ENCODE measurements at places on chromosomes 2 and 18. TPM values are rescaled to one million over a fixed set of nuclear protein-coding genes. Genes with fewer than 3 reads are reported as not detected.
A peak's percentile ranks its signal among the peaks of the same experiment; 100 is the strongest.

The CDCA7 gene
- total RNA-seq, result 1.9 TPM

The ETAA1 gene
- total RNA-seq, result 6.5 TPM

The FHOD3 gene
- 0.60 TPM for total RNA-seq

The IL36A gene
- total RNA-seq, result not detected

The UGT1A7 gene
- not detected for total RNA-seq

The METTL4 gene
- 1.9 TPM for total RNA-seq

The ALPG gene
- total RNA-seq, result not detected

The SLC9A4 gene
- not detected for total RNA-seq

The NPAS2 gene
- total RNA-seq, result 27.2 TPM

The UNC80 gene
- 1.6 TPM for total RNA-seq

DNA sequence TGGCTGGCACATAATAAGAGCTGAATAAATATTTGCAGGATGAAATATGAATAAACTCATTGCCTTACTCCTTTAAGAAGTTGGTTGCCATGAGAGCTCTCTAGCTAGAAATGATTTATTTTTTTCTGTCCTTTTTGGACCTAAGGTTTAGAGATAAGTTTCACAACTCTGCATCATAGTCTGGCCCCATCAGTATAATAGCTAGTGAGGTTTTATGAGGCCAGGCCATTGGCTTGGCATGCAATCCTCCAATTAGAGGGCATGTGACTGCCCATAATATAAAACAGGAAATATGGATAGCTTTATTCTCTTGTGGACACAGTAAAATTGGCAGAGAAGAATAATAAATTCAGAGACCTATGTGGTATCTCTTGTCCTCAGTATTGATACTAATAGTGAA lies 26.2 kb upstream of the INSIG2 start:
- H3K36me3 ChIP-seq, result no peaks in the 10 kb centered on the region
- peaks cover 8% of the 10 kb centered on the region for H3K4me1 ChIP-seq
- no peaks in the 10 kb centered on the region for H3K27me3 ChIP-seq
- no peak for DNase-seq

DNA sequence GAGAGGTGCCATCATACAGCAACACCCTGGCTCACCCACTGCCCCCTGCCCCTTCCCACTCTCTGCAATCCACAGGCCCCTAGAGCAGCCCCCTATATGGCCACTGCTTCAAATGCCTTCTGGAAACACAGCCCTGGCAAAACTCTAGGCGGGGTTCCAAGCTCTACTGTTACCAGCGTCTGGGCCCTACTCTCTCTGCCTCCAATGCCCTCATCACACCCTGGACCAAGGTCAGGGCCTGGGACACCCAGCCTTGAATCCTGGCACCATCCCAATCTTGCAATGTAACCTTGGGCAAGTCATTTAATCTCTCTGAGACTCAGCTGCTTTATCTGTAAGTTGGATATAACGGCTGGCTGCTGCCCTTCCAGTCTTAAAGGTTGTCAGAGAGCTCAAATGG lies 39.2 kb upstream of the LOXHD1 start:
- H3K27me3 ChIP-seq, result no peaks in the 10 kb centered on the region
- no peak overlapping the region for H3K4me3 ChIP-seq
- no peaks in the 10 kb centered on the region for H3K36me3 ChIP-seq
- no peak for DNase-seq
- no peak overlapping the region for H3K27ac ChIP-seq

GRCh38 chr18:43350176-43350575 lies 72.9 kb upstream of the SYT4 start:
- DNase-seq, result no peak
- H3K4me3 ChIP-seq, result no peak overlapping the region
- H3K36me3 ChIP-seq, result no peaks in the 10 kb centered on the region
- H3K27me3 ChIP-seq, result no peaks in the 10 kb centered on the region

GRCh38 chr2:236092714-236093113 lies 75.5 kb downstream of the GBX2 start:
- H3K4me1 ChIP-seq, result no peaks in the 10 kb centered on the region
- no peak overlapping the region for H3K4me3 ChIP-seq
- H3K27ac ChIP-seq, result no peak overlapping the region
- no peaks in the 10 kb centered on the region for H3K27me3 ChIP-seq
- H3K36me3 ChIP-seq, result no peaks in the 10 kb centered on the region

DNA sequence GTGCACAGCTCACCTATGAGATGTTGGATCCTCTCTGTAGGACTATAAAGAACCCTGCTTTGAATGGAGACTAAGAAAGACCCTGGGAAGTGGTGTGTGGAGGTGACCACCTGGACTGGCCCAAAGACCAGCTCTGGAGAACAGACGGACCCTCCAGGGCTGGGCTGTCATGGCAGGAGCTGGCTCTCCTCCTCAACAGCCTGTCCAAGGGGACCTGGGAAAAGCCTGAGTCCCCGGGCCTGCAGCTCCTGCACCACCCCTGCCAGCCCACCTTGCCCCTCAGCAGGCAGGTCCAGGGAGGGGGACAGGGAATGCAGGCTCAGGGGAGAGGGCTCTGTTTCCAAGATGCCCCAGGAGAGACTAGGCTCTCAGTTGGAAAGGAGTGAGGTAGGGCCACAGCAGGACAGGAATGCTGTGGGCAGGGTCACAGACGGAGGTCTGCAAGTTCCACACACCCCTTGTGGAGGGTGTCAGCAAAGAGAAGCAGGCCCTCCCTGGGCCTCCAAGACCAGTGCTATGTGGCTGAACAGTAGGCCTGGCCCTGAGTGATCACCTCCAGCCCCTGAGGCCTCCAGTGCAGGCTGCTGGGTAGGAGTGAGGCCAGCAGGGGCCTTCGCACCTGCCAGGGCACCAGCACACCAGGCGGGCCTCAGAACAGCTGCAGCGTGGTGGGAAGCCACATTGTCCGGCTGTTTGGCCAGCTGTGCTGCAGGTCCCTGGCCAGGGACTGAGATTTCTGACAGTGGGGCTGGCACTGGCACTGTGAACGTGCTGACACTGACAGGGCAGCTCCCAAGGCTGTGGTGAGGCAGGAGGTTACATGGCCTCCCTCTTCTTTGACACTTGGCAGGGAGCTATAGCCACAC lies 86.4 kb upstream of the OTOS start:
- H3K27me3 ChIP-seq, result no peaks in the 10 kb centered on the region
- no peak overlapping the region for H3K4me3 ChIP-seq
- no peak overlapping the region for H3K27ac ChIP-seq
- no peaks in the 10 kb centered on the region for H3K4me1 ChIP-seq
- DNase-seq, result peak; percentile 39

- H3K4me3 ChIP-seq, result no peak overlapping the region
- no peaks in the 10 kb centered on the region for H3K4me1 ChIP-seq
- no peaks in the 10 kb centered on the region for H3K36me3 ChIP-seq
- H3K27me3 ChIP-seq, result no peaks in the 10 kb centered on the region
Observed at GRCh38 chr2:198440833-198441232, 636.4 kb downstream of the PLCL1 start.

DNA sequence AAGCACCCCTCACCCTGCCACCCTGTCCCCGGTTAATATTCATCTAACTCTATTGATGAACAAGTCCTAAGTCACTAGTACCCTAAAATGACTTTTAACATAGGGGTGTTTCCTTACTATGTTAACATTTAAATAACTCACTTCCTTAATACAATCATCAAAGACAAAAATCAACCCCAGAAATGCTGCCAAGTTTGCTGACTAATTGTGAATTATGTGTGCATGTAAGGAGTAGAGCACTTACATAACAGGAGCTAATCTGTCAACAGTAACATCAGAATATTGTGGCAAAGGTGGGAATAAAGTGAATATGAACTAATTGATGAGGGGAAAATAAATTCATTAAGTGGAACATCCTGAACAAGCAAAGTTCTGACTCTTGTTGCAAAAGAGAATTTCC lies 81.4 kb upstream of the ERBB4 start:
- H3K4me1 ChIP-seq, result no peaks in the 10 kb centered on the region
- no peaks in the 10 kb centered on the region for H3K36me3 ChIP-seq
- no peak overlapping the region for H3K27ac ChIP-seq
- no peaks in the 10 kb centered on the region for H3K27me3 ChIP-seq
- DNase-seq, result no peak

DNA sequence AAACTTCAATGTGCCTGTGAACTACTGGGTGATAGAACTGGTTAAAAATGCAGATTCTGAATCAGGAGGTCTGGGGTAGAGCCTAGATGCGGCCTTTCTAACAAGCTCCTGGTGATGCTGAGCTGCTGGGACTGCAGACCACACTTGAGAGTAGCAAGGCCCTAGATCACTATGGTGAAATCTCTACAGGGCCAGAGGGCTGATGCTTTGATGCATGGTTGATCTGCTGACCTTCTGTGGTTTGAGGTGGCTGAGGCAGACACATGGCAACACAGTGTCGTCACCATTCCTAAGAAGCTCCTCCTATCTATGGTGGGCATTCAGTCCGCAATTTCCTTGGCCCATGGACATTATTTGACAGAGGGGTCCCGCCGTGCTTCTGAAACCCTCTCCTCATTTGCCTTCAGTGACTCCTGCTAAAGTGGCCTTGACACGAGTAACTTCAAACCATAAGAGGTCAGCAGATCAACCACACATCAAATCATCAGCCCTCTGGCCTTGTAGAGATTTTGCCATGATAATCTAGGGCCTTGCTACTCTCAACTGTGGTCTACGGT lies 19.8 kb downstream of the CCDC68 start:
- H3K27ac ChIP-seq, result no peak overlapping the region
- no peaks in the 10 kb centered on the region for H3K27me3 ChIP-seq
- H3K4me1 ChIP-seq, result no peaks in the 10 kb centered on the region
- no peak overlapping the region for H3K4me3 ChIP-seq
- H3K36me3 ChIP-seq, result no peaks in the 10 kb centered on the region
- DNase-seq, result no peak

DNA sequence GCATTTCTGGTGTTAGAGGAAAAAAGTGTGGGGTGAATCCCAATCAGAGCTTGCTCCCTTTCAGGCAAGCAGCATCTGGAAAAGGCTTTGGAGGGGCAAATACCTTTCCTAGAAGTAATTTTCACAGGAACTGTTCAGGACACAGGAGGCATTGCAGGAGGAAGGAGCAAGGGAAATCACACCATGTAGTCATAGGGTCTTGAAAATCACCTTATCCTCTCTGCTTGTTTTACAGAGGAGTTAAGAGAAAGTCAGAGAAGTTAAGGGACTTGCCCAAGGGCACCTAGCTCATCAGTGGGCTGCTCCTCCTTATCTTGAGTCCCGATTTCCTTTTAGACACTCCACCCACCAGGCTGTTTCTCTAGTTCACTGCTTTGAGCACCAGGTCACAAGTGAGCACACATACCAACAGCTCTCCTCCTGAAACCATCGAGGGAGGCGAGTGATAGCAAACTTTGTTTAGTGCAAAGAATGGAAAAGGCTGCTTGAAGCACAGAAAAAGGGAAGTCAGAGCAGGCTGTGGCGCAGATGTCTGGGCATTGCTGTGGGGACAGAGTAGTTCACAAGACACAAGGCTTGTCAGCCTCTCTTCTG lies 89.2 kb upstream of the CXCR4 start:
- H3K4me3 ChIP-seq, result no peak overlapping the region
- DNase-seq, result no peak
- H3K27me3 ChIP-seq, result no peaks in the 10 kb centered on the region
- H3K27ac ChIP-seq, result no peak overlapping the region
- H3K4me1 ChIP-seq, result no peaks in the 10 kb centered on the region
- H3K36me3 ChIP-seq, result no peaks in the 10 kb centered on the region

DNA sequence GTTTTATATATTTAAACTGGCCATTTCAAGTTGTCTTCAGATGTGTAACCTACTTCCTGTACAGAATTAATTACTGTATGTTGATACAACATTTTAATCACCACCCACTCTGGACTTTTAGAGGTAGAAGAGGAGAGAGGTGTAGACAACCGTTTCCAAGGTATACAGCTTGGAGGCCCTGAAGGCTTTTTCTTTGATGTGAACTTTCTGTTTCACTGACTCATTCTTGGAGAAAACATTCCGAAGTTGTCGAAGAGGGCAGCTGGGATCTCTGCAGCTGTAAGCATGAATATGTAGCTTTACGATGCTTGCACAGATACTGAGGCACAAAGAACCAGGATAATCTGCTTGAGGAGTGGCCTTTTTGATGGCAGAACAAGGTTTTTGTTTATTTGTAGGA lies 137.0 kb downstream of the NCKAP5 start:
- H3K27me3 ChIP-seq, result no peaks in the 10 kb centered on the region
- DNase-seq, result no peak
- no peak overlapping the region for H3K27ac ChIP-seq
- H3K4me3 ChIP-seq, result no peak overlapping the region
- H3K4me1 ChIP-seq, result no peaks in the 10 kb centered on the region
- H3K36me3 ChIP-seq, result no peaks in the 10 kb centered on the region

DNA sequence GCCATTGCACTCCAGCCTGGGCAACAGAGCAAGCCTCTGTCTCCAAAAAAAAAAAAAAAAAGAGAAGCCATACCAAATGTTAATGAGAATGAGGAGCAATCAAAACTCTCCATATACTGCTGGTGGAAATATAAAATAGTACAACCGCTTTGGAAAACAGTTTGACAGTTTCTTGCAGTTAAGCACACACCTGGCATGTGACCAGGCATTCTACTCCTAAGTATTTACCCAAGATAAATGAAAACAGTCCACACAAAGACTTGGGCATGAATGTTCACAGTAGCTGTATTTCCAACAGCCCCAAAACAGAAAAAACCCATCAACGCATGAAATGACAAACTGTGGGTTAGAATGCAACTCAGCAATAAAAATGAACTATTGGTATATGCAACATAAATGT lies 76.0 kb upstream of the ST8SIA5 start:
- no peak overlapping the region for H3K27ac ChIP-seq
- DNase-seq, result peak; percentile 35
- H3K4me3 ChIP-seq, result no peak overlapping the region
- no peaks in the 10 kb centered on the region for H3K27me3 ChIP-seq
- H3K36me3 ChIP-seq, result no peaks in the 10 kb centered on the region
- no peaks in the 10 kb centered on the region for H3K4me1 ChIP-seq

DNA sequence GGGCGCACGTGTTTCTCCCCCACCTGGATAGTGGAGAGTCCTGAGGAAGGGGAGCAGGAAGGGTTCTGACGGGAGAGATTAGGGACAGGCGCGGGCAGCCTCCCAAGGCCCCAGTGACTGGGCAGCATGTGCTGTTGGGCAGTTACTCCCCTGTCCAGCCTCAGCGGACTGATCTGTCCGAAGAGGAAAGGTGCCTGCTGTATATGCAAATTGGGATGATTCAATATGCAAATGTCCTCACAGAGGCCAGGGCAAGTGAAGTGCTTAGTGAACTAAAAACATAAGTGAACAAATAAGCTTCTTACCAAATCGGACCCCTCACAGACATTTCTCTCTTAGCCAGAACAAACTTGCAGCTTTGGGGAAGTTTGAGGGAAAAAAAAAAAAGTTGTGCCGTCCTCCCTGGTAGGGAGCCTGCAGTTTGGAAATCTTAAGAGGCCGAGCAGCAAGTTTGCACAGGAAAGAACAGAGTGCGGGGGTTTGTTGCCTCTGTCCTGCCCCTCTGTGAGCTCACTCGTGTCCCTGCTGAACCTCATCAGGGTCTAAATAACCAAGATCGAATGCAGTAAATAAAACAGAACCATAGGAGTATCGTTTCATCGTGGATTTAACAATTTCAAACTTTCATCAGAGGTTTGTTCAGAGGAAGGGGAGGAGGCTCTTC lies 141.4 kb downstream of the KCTD1 start:
- no peak for DNase-seq
- no peaks in the 10 kb centered on the region for H3K36me3 ChIP-seq
- no peaks in the 10 kb centered on the region for H3K27me3 ChIP-seq
- no peak overlapping the region for H3K27ac ChIP-seq
- H3K4me3 ChIP-seq, result no peak overlapping the region
- no peaks in the 10 kb centered on the region for H3K4me1 ChIP-seq

Data from pancreas (tissue), 10 donors.